BE2C (cell line): ENCODE measurements at places on chromosomes 7 and 10.

GRCh38 chr7:25068502-25069213 is 56.4 kb downstream of the CYCS start:
- no peak for DNase-seq

DNA sequence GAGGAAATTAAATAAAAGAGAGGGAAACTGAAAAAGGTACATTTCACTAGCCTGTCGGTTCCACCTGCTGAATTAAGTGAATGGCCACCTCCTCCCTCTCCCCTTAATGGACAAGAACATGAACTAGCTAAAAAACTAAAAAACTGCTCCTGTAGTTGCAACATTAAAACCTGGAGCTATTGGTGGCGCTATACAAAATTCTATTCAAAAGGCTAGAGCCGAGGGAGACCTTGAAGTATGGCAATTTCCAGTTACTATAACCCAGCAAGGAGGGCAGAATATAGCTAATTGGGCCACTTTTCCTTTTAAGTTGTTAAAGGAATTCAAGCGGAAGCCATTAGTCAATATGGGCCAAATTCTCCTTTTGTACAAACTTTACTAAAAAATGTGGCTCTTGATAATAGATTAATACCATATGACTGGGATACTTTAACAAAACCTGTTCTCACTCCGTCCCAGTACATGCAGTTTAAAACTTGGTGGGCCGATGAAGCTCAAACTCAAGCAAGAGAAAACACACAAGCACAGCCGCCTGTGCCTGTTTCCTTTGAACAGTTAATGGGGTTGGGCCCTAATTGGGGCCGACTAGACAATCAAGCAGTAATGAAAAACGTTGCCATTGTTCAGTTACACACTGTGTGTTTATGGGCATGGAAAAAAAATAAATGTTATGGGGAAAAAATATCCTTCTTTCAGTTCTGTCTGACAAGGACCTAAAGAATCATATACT is 6.5 kb upstream of the CHST3 start:
- no peak for DNase-seq

GRCh38 chr7:10577866-10578374 is 395.8 kb upstream of the PHF14 start:
- DNase-seq = no peak

DNA sequence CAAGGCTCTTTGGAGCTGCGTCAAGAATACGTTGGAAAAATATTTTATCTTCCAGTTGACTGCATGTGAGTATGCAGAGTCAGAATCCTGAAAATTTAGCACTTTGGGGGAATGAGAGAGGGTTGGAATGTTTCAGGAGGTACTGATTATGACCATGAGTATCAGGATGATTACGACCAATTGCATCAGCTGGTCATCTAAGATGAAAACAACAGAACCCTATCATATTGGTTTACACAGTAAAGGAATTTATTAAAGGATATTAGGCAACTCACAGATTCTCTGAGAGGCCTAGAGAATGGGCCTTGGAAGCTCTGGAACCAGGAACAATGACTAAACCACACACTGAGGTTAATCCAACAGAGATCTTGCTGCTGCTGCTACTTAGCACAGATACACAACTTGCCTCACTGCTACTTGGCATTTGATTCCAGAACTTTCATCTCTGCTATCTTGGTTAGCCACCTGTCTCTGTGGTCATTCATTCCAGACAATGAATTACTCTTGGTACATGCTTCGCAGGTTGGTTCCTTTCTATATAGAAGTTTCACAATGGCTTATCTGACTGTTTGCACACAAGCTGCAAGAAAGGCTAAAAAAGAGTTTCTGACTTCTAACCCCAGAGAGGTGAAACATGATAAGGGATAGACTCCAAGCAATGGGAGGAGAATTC is 68.0 kb upstream of the CTTNBP2 start:
- no peak for DNase-seq

- no peak for DNase-seq
Observed at GRCh38 chr10:112286837-112287818, 3.9 kb downstream of the TECTB start.

DNA sequence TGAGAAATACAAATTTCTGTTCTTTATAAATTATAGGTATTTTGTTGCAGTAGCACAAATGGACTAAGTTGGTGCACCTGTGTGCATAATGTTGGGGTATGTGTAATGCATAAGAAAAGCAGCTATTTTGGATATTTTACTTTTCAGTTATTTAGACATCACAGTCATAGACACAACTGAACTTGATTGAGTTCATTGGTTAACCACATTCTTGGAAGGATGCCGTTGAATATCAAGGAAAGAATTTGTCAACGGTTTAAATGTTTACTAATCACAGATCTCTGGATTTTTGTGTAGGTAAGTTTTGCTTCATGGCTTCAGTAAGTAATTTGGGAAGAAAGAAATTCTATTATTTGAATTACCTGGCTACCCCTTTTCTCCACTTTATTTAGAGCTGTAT is 4.1 kb downstream of the OTUD1 start:
- DNase-seq = no peak

- DNase-seq = no peak
Observed at GRCh38 chr7:101554584-101555268, 74.4 kb downstream of the MYL10 start.

DNA sequence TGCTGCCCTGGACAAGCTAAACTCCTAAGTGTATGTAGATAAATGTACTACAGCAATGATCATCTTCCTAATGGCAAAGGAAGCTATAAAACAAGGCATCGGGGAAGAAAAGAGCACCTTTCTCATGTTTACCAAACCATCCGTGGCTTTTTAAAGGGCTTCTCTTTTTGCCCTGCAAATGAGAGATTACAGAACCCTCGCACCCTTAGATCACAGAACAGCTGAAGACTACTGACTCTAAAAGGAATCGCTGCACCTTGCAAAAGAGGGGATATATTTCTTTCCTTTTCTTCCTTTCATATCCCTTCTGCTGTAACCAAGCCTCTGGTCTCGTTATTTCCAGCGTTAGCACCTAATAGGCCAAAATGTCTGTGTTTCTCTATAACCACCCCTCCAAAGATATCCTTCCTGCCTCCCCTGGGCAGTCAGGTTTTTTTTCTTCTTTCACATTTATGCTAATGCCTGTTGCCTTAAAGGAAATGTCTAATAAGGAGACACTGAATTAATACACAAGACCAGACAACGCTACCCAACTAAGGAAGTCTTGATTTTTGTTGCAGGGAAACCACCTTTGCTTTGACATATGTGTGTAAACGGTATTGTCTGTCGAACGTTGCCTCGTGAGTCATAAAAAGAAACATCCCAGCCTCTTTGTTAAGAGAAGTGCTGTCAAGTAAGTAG is 10.5 kb downstream of the ST8SIA6 start:
- no peak for DNase-seq
